Activated gamma-delta T cell treated with Interleukin-2 at 50 U/mL for 16 hours (primary cell): ENCODE measurements at places on chromosomes 3 and 15.

- no peak for DNase-seq
Measured at GRCh38 chr3:151445273-151446001, 15.4 kb downstream of the IGSF10 start.

DNA sequence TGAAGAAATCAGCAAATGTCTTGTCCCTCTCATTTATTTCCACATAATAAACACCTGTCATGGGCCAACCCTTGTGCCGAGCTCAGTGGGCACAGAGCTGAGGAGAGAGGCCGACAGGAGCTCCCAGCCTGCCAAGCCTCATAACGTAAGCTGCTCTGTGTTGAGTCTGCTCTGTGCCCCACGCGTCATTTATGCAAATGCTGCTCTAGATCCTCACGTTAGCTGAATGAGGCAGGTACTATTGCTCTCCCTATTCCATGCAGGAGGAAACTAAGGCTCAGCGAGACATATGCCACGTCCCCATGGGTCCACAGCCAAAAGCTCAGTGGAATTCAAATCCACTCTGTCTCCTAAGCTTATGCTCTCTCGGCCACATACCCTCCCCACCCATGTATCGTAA lies 41.5 kb downstream of the EFCAB12 start:
- no peak for DNase-seq

DNA sequence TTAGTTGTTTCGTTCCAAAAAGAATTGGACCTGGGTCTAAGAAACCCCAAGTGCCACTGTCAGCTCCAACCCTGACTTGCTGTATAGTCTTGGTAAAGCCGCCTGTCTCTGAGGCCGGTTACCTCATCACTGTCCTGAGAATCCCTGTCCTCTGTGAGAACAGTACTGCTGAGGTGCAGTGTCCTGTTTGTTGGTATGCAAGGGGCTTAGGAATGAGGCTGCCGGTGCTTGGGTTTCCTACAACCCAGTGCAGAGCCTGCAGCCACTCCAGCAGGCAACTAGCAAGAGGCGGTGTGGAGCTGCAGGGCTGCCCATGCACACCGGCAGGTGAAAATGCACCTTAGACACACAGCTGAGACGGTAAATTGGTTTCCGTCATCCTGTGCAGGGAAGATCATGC lies 52.0 kb upstream of the ATG7 start:
- no peak for DNase-seq

DNA sequence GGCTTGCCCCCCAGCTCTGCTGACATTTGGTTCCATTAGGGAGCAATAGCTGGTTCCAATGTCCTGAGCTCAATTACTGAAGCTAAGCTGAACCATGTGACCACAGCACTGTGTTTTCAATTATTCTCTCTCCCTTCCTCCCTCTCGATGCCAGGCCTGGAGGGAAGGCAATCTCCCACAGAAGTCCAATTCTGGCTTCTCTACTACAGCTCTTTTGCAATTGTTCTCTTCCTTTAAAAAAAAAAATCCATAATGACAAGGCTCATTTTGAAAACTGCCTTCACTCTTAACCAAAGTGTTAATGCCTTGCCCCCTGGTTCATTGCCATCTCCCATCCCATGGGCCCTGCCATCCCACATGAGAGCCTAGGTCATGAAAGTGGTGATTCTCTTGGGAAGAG lies 24.8 kb downstream of the IL16 start:
- no peak for DNase-seq
